ENCODE measurements at places on chromosomes 5 and 9.
A peak's percentile ranks its signal among the peaks of the same experiment; 100 is the strongest.

DNA sequence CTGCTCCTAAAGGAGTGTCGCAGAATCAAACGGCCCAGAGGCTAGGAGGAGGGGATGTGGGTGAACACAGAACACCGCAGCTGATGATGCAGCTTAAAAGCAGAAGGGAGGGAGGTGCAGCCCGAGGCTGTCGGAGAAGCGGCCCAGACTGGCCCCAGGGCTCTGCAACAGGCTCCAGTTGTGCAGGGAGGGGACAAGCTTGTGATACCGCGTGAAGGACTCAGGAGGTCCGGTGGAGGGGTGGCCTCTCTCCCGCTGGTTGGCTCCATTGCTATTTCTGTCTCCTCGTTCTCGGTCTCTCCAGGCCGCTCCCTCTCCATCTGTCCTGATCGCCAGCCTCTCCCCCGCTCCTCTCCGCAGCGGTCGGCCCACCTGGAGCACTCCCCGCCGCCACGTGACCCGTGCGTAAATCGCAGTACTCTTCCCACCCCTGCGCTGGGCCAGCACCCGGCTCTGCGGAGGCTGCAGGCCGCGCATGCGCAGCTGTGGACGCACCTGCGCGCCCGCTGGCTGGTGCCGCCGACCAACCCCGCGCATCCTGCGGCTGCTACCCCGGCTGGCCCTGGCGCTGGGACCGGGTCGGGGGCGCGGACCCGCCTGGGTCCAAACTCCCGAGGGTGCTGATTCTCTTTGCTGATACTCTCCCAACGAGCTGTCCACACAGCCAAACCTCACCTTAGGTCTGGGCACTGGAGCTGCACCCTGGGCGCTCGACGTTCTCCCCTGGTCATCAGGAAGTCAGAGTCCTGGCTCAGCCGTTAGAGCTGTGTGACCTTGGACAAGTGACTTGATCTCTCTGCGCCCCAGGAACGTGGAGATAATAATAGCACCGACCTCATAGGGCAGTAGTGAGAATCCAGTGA, 3.7 kb upstream of the STXBP1 start:
- DNase-seq: peak; percentile 88

DNA sequence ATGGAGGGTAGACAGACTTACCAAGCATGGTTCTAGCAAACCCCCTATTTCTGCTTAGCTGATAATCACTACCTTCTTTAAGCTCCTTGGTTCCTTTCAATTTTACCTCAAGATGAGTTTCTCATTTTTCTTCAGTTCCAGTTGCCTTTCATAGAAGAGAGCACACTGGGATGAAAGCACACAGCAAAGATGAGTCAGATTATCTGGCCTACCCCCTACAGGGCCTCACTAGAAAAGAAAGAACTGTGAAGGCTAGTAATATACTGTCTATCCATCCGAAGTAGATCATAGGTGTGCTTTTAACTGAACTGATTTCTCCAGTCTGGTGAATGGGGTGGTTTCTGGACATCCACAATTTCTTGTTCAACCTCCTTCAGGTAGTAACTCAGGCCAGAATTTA, 122.5 kb downstream of the TRPM3 start:
- no peak for DNase-seq

- peak; percentile 1 for DNase-seq
These were observed 42.0 kb downstream of the SSBP2 start for GRCh38 chr5:81708889-81709288.

GRCh38 chr5:9712911-9713310, 82.8 kb upstream of the TAS2R1 start:
- DNase-seq: no peak

DNA sequence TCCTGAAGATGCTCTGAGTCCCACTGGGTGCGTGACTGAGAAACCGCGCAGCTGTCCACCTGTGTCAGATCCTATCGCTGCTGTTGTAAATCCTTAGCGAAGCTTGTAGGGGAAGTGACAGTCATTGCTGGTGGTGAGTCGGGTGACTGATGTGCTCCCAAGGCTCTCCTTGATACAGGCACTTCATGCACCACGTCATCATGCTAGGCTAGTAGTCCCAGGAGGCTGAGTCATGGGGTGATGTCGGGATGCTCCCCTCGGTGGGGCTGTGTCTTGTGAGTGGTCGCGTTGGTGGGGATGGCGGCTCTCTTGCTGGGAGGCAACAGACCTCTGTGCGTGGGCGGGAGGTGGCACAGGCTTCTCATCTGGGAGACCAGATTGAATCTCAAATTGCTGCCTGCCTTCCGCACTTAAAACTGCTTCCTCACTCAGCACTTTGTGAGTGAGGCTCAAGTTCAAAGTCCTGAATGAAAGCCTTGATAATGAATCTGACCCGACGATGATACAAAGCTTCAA, 84.7 kb downstream of the CSNK1A1 start:
- DNase-seq: no peak

DNA sequence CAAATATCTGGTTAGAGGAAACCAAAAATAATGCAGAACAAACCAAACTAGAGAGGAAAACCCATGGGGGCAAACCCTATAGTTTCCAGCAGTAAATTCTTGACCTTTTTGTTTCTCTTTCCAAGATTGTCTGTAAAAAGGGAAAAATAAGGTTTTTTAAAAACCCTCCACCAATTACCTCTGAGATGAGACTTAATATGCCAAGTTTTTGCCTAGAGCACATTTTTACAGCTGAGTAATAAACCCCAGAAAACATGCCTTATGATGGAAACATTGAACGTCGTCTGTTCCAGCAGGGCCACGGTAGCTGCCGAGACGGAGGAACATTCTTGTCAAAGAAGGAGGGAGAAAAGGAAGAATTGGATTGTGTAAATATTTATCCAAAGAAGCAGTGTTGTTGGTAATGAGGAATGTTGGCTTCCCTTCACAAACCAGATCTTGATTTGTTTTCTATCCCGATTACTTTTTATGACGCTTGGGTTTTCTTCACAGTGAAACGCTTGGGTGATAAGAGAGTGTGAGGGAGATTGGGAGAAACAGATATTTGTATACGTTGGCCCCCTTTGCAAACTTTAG, 17.3 kb upstream of the MSX2 start:
- DNase-seq: no peak

- DNase-seq: no peak
These were observed 34.6 kb downstream of the HACD4 start for GRCh38 chr9:20996809-20997208.

DNA sequence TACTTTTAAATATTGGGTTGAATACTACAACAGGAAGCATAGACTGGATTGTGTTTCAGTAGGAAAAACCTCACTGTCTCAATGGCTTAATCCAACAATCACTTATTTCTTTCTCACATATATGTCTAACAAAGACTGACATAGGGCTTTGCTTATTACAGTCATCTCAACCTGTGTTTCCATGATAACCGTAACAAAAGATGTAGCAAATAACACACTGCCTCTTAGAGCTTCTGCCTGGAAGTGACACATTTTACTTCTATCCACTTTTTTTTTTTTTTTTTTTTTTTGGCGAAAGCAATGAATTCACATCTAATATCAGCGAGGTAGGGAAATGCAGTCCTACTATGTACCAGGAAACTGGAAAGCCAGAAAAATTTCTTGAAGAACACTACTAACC, 204.9 kb upstream of the CDKN2B start:
- DNase-seq: no peak

GRCh38 chr5:56303511-56303910, 70.4 kb upstream of the ANKRD55 start:
- no peak for DNase-seq

DNA sequence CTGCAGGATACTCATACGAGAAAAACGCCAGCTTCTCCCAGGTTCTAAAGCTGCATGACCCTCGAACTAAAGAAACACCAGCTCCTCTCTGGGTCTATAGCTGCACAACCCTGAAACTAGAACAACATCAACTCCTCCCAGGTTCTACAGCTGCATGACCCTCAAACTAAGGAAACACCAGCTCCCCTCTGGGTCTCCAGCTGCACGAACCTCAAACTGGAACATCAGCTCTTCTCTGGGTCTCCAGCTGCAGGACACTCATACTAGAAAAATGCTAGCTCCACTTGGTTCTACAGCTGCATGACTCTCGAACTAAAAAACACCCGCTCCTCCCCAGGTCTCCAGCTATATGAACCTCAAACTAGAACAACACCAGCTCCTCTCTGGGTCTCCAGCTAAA, 811.1 kb downstream of the CDH9 start:
- DNase-seq: no peak

DNA sequence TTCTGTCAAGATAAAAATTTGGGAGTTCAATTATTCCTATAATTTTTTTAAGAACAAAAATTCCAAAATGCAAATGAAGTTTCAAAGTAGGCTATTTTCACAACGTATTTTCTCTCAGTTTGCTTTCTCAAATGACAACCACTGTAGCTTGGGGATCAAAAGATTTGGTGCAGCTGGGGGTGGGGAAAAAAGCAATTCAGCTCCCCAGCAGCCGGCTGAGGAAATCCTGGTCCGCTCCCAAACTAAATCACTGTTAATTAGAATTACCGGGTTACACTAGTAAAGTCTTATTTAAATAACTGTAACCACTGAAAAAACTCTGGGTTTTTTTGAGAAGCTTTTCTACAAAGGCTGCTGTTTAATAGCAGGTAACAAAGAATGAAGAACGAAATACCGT, 5.7 kb downstream of the NR6A1 start:
- no peak for DNase-seq

Data from NCI-H1930 (cell line).